ENCODE measurements at places on chromosomes 5 and 9.

- DNase-seq, result no peak
Measured at GRCh38 chr5:132428484-132429462, 59.3 kb downstream of the SLC22A5 start.

- no peak for DNase-seq
Measured at GRCh38 chr9:15965246-15965745, 412.5 kb downstream of the CCDC171 start.

DNA sequence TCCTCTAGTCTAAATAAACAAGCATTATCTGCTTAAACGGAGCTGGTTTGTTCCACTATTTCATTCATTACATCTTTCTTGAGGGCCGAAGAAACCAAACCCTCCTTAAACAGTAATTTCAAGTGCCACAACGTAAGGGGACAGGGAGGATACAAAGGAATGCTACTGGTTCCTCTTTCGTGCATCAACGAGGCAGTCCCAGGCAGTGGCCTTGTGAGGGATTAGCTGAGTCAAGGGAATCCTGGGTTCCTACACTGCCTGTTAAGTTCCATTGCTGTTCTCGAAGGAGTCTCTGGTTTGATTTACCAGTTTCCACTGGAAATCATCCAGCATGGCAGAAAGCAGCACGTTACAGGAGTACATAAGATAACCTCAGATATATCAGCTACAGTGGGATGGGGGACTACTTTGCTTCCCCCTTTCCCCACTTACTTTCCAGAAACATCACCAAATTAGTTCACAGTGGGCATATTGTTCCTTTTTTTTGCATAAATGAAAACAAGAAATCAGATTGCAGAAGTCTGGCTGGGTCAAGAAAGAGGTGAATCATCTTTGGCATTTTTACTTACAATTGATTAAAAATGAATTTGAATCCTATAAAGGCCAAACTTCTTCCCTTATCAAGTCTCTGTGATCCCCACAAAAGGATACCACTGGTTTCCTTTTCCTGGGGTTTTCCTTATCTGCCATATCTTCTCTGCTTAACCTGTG is 2.5 kb upstream of the RANBP3L start:
- DNase-seq, result no peak

- DNase-seq, result no peak
Measured at GRCh38 chr5:151665613-151666012, 21.1 kb downstream of the SPARC start.

- no peak for DNase-seq
Measured at GRCh38 chr5:109611505-109611904, 78.2 kb upstream of the MAN2A1 start.

- DNase-seq, result no peak
Measured at GRCh38 chr5:88956416-88956815, 73.4 kb upstream of the MEF2C start.

DNA sequence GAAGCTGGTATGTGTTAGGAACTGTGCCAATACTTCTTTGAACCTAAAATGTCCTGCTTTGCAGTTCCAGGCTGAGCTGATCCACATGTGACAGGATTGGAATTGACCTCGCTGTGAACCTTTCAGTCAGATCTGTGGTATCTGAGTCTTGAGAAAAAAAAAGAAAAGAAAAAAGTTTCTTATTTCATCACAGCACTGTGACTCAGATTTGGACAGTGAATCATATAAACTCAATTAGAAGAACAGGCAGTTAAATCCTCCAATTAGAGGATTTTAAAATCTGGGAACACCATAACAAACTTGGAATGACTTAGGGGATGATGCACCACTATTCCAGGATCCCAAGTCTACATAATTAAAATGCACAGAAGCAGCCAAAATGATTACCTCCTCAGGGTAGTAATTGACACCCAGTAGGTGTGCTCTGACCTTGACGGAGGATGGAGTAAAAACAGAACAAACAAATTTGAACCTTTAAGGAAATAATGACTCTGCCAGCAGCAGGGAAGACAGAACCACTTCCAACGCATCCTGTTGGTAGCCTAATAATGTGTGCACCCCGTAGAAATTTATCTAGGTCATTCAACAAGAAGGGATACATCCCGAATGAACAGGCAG is 57.8 kb upstream of the RAI14 start:
- no peak for DNase-seq

DNA sequence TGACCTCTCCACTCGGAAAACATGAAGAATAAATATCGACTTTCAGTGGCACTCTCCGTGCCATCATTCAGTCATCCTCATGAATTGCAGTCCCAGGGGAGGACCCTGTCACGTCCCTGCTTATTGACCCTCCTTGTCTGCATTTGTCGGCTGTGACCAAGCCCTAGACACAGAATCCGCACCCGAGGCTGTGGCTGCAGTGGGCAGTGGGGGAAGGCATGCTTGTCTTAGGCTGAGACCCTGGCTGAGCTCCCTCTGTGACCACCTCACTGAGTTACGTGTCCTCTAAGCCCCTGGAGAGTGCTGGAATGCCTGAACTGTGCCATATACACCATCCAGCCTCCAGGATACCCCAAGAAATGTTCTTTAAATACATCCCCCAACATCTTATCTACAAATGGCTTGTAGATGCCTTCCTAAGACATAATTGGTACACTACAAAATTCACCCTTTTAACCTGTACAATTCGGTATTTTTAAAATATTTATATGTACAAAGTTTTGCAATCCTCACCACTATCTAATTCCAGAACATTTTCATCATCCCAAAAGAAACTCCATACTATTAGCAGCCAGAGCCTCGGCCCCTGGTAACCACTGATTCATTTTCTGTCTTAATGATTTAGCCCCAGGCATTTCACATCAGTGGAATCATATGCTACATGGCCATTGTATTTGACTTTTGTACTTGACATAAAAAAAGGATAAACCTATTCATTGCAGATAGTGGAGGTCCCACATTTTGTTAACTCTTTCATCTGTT is 80.8 kb upstream of the ICE1 start:
- DNase-seq, result no peak

GRCh38 chr5:35223787-35224395 is 6.4 kb downstream of the PRLR start:
- no peak for DNase-seq

DNA sequence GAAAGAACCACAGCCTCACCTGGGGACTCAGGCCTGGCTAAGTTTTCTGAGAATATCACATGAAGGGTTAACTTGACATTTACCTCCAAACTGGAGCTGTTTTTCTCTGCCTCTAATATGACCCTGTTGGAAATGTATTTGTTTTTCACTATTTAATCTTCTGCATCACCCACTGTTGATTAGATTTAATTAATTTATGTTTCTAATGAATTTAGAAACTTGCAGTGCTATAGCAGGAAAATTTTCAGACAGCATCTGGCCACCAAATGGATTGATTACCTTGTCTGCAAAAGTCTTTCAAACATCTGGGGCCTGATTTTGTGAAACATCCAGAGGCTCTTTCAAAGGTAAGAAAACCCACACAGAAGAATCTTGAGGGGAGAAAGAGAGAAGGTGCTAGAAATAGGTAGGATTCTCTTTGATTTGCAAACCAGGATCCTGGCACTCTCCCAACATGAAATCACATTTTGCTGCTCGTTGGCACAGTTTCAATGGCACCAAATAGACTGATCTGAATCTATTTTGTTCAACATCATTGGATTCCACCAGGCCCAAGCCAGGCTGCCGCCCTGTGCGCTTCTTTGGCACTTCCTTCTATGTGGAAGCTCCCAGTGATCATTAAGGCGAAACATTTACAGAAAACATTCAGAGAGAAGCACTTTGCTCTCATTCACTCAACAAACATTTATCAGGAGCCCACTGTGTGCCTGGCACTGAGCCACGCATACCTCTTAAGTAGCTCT is 157.3 kb downstream of the PPP2R2B start:
- DNase-seq, result no peak

DNA sequence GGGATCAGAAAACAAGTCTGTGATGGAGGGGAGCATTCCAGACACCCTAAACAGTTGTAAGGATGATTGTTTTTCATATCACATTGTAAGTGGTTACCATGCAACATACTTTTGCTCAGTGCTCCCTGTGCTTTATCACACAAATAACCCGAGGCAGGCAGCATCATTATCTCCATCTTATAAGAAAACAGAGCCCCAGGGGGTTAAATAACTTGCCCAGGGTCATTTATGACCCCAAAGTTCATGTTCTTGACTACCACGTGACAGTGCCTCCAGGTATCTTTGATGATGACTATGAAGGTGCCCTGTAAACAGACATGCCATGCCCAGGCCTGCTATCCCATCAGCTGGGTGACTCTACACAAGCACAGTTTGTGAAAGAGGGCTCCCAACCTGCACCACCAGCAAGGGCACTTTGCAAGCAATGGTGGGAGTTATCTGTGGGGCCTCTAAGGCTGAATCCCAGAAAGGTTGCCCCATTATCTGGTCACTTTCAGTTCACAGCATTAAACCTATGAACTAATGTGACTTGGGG is 9.5 kb downstream of the GNPDA1 start:
- no peak for DNase-seq

DNA sequence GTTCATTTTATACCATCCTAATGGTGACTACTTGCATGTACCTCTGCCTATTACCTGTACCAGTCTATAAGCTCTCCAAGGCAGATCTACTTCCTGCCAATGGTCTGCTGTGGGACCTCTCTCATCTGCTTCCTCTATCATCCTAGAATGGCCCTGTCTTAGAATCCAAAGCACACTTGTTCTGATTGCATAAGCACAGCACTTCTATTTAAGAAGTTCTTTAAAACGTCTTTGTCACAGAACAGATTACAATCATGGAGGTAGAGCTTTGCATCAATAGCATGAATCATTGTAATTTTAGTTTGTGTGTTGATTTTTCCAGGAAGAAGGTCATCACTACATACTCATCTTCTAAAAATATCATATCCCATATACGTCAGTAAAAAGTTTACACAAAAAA is 131.8 kb upstream of the ACOT12 start:
- DNase-seq, result no peak

DNA sequence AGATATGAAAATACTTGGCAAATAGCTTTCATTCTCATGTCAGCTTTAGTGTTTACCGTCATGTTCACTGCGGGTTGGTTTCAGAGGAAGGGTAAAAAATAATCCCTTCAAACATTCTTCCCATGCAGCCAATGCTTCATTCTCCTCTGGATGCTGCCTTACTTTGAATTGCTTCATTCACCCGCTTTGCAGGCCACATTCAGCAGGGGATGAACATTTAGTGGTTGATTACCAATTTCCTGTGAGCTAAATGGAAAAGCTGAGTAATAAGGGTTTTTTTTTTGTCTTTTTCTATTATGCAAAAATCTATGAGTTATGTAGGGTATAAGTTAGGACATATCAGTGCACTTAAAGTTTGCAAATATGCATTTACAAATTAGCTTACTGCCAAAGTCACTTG is 96.3 kb upstream of the MEF2C start:
- no peak for DNase-seq

GRCh38 chr5:132313366-132313765 is 19.2 kb downstream of the SLC22A4 start:
- no peak for DNase-seq

GRCh38 chr5:160792732-160793529 is 59.1 kb downstream of the ATP10B start:
- DNase-seq, result no peak

GRCh38 chr5:122406181-122406580 is 94.1 kb downstream of the SNCAIP start:
- no peak for DNase-seq

DNA sequence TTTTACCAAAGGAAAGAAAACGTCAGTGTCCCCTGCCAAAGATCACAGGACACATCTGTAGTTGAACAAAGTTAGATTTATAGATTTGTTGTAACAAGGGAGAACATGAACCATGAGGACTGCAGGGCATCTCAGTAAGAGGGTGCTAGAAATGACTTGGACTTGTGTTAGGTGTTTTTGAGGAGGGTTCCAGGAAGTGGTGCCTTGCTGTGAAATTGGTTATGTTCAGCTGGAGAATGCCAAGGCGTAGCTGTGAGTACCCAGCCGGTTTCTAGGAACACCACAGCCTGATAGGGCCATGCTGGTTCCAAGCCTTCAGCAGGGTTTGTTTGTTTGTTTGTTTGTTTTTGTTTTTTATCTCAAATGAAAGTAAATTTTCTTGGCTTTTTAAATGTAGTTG is 5.3 kb downstream of the SPEF2 start:
- DNase-seq, result no peak

DNA sequence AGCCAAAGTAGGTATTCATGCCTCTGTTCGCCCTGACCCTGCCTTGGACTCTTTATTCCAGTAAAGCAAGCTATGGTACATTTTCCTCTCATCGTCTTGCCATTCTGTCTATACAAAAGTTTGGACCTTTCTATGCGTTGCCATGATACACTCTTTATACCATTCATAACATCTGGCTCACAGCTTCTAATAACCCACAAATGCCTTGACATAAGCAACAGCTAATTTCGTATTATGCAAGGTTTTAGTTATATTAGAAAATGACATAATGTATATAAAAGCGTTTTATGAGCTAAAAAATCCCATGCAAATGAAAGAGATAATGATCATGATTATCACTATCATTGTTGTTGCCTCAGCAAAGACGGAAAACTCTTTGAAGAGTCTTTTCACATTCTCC is 265.7 kb downstream of the TMEM167A start:
- no peak for DNase-seq

- DNase-seq, result no peak
Measured at GRCh38 chr5:146959360-146959759, 80.8 kb upstream of the PPP2R2B start.

DNA sequence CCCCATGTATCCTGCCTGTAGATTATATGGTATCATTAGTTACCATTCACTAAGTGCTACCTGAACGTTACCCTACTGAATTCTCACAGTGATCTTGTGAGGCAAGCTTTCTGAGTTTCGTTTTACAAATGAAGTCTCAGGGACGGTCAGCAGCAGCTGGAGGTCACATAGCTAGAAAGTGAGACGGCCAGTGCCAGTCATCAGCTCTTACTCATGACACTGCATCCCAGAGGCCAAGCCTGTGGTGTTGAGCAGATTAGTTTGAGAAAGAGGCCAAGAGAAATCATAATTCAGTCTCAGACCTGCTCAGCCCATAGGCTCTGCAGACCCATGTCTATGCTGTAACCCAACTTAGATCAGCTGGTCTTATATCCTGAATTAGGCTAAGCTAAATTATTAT is 95.7 kb upstream of the EGFLAM start:
- no peak for DNase-seq

- DNase-seq, result no peak
Measured at GRCh38 chr9:72524820-72525540, 3.6 kb downstream of the TMC1 start.

DNA sequence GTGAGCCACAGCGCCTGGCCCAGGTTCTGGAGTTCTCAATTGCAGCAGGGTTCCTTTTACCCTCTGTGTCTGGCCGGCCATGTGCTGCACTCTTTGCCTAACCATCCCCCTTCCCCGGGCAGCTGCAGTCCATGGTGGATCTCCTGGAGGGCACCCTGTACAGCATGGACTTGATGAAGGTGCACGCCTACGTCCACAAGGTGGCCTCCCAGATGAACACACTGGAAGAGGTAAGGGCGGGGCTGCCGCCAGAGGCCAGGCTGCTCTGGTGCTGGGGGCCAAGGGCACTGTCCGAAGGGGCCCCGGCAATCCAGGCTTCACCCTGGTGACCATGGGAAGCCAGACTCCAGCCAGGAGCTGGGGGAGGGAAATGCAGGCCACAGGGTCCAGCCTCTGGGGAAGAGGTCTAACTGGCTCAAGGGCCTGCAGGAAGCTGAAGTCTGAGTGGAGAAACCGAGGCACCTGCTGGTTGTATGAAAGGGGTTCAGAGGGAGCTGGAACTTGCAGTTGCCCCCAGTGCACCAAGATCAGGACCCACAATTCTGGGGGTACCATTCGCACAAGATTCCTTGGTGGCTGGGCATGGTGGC is 18.1 kb downstream of the OLFML2A start:
- no peak for DNase-seq

GRCh38 chr5:15008476-15008875 is 136.9 kb upstream of the ANKH start:
- DNase-seq, result no peak

Data from activated CD4-positive, CD25-positive, alpha-beta regulatory T cell (primary cell).